ENCODE measurements at places on chromosomes 2 and 18.

- peak; percentile 62 for DNase-seq
- H3K27ac ChIP-seq: no peak overlapping the region
- peaks cover 15% of the 10 kb centered on the region for H3K27me3 ChIP-seq
- H3K36me3 ChIP-seq: no peaks in the 10 kb centered on the region
- H3K4me3 ChIP-seq: no peak overlapping the region
Measured at GRCh38 chr2:216688731-216689340, 6.5 kb downstream of the IGFBP5 start.

- no peak overlapping the region for H3K27ac ChIP-seq
- H3K36me3 ChIP-seq: no peaks in the 10 kb centered on the region
- H3K27me3 ChIP-seq: no peaks in the 10 kb centered on the region
- H3K4me1 ChIP-seq: no peaks in the 10 kb centered on the region
- no peak overlapping the region for H3K4me3 ChIP-seq
Measured at GRCh38 chr2:223599640-223600380, 2.4 kb downstream of the SCG2 start.

DNA sequence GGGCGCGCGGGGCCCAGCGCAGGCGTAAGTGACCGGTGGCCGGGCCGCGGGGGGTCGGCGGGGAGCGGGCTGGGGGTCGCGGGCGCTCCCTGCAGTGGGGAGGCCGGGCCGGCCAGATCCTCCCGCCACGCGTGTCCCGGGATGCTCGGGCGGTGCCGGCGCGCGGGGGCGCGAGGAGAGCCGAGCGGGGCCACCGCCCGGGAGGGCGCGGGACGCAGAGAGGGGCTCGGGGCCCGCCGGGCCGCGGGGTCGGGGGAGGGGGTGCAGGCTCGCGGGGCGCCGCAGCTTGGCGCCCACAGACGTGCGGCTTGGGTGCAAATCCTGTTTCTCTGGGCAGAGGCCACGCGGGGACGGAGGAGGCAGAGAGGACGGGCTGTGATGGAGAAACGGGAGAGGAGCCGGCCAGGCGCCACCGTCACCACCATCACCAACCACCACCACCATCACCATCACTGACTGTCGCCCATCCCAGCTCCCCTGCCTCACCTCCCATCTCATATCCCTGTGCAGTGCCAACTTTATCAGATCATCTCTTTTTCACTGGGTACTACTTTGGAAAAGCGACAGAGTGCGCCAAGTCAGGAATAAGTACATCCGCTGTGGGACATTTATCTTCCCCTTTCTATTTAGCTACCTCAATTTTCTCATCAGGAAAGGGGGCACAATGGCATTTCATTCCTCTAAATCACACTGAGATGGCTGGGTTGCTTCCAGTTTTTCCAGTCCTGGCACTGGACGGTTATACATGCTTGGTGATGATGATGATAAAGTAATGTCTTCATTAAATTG, 97.2 kb upstream of the GPR45 start:
- H3K4me3 ChIP-seq: no peak overlapping the region
- H3K36me3 ChIP-seq: no peaks in the 10 kb centered on the region
- H3K4me1 ChIP-seq: no peaks in the 10 kb centered on the region
- H3K27me3 ChIP-seq: peaks cover 39% of the 10 kb centered on the region
- DNase-seq: no peak

DNA sequence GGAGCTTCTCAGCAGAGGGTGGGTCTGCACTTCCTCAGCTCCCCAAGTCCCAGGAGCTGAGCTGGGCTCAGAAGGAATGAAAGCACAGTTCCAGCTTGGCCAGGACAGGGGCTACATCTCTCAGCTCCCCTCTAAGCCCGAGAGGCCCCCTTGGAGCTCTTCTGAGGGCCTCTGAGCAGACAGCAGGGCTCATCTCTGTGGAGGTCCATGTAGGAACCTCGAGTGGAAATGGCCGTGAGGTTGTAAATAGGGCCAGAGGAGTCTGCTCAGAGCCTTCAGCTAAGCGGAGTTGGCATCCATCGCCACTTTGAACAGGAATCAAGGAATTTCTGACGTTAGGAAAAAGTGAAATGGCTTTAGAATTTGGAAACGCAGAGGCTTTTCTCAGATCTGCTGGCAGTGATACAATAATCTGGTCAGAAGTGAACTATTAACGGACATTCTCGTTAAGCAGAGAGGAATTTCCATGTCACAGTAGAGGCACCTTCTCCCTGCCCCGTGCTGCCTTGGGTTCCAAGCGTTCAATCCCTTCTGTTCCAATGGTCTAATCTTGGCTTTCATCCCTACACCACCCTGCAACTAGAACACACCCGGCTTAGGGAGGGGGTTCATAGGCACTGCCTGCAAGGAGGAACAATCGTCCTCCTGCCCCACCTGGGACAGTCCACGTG, 213.9 kb downstream of the NDUFA10 start:
- peaks cover 20% of the 10 kb centered on the region for H3K4me1 ChIP-seq
- H3K4me3 ChIP-seq: no peak overlapping the region
- H3K27ac ChIP-seq: no peak overlapping the region
- no peaks in the 10 kb centered on the region for H3K27me3 ChIP-seq

DNA sequence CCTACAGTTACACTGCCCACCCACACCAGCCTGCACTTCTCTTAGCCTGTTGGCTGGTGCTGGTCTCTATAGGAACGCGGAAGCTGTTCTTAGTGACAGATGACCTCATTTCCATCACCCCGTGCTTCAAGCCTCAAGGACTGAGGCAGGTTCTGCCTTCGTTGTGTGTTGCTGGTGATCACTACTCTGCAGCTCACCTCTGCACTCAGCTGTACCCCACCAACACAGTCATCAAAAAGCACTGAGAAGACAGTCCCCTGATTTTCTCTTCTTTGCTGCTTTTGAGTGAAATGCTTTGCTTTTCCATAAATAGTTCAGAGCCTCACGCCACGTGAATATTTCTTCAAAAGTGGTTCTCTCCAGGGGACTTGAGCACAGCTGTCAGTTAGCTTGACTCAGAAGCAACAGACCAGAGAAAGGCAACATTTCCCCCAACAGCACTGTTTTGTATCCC, 225.7 kb upstream of the CCDC150 start:
- no peaks in the 10 kb centered on the region for H3K27me3 ChIP-seq
- H3K4me1 ChIP-seq: no peaks in the 10 kb centered on the region
- H3K4me3 ChIP-seq: no peak overlapping the region

DNA sequence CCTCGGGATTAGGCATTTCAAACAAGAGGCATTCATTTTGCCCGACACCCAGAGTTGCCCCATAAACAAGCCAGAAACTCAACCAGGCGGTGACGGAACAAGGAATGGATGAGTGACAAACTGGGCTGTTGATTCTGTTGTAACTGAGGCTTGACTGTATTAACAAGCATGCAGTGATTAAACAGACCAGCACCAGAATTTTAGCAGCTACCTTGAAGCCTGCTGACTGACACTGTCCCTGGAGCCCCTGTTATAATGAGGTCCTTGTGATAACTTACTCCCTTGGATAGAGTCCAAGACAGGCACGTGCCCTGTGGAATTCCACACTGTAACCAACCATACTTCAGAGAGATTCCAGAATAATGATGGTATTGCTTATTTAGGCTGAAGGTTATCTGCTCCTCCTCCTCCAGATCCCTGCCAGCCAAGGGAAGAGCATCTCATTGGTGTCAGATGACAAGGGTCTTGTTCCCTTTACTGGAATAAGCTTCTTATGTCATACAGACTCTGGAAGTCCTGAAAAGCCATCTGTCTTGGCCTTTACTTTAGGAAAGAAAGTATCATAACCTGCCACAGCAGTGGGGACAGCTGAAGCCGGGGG, 97.1 kb upstream of the RMDN2 start:
- H3K4me3 ChIP-seq: no peak overlapping the region
- no peaks in the 10 kb centered on the region for H3K27me3 ChIP-seq
- H3K36me3 ChIP-seq: no peaks in the 10 kb centered on the region
- H3K27ac ChIP-seq: no peak overlapping the region
- H3K4me1 ChIP-seq: peaks cover 23% of the 10 kb centered on the region

DNA sequence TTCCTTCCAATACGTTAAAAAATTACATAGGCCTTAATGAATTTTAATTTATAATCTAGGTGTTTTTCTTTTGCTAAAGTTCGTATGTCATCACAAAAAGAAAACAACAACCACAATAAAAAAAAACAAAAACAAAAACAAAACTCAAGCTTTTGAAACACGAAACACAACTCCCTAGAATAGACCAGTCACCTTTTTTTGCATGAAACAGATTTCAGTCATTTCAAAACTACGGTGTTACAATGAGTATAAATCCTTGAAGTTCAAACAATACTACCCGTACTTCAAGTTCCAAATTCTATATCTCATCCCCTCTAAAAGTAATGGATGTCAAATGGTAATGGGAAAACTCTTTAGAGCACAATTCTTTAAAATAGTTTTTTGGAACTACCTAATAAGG, 142.4 kb downstream of the CDH2 start:
- no peak for DNase-seq
- no peak overlapping the region for H3K4me3 ChIP-seq

DNA sequence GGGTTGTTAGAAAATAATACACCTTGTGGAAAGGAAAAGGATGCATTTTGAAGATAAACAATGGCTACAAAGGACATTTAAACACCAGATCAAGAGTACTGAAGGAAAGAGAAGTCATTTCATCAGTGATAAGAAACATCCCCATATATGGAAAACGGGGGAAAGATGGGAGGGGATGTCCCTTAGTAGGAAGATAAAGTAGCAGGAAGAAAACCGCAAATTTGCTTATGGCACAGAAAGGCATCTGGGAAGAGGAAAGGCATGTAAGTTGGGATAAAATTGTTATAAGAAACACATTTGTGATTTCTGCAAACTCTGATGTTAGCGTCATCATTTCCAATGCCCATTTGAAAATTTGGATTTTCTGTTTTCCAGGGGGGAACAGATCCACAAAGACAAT, 10.5 kb upstream of the LYPD1 start:
- no peak overlapping the region for H3K4me3 ChIP-seq
- H3K27ac ChIP-seq: no peak overlapping the region
- H3K4me1 ChIP-seq: no peaks in the 10 kb centered on the region
- DNase-seq: no peak

DNA sequence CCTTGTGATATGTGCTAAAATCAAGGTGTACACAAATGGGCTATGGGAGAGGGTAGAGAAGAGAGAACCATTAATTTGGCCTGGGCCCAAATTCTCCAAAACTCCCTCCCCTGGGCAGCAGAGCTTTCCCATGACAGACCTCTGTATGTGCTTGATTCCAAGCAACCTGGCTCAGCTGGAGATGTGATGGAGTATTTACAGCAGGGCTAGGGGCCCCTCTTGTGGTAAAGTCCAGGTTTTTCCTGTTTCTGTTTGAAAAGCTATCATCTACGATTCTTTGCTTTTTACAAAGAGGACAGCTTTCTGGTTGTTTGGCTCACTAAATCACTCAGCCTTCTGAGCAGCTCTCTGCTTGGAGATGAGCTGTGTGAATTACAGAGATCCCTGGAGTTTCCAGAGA, 40.3 kb downstream of the KCNS3 start:
- DNase-seq: no peak
- peaks cover 12% of the 10 kb centered on the region for H3K4me1 ChIP-seq
- H3K4me3 ChIP-seq: no peak overlapping the region
- H3K36me3 ChIP-seq: no peaks in the 10 kb centered on the region

DNA sequence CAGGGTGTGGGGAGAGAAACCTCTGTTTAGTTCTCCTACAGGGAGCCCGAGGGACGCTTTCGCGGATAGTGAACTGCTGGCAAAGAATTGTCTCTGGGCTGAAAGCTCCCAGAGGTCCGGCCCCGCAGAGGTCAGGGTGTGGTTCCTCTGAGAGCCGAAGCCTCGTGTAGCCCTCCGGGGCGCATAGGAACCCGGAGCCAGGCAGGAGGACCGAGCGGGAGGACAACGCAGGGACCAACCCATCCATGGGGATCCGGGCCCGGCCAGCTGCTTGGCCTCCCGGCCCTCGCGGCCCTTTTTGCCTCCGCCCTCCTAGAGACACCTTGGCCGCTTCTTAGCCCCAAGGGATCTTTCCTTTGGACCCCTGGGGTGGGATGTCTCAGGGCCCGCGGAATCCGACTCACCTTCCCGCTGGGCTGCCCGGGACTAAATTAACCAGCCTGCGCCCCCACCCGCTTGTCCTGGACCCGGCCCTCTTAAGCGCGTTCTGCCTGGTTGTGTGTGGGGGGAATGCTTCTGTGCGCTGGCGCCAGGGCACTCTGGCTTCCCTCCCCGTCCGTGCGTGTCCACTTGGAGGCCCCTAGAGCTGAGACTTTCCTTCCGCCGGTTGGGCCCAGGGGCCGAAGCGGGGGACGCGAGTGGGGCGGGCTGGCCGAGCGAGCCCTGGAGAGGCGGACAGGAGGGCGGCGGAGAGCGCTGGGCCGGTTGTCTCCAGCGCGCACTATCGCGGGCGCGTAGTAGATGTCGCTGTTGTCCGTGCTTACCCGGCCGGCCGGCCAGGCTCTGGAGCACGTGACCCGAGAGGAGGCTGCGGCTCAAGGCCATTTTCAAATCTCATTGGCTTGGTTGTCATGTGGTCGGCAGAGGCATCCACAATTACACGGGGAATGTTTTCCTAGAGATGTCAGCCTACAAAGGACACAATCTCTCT, at the start of gene HOXD10:
Gene HOXD10 (plus strand): TSS at position 896 of the 931 bp plus-strand sequence. CDS start 56 bp downstream, outside the sequence.
- no peak for DNase-seq
- H3K4me1 ChIP-seq: no peaks in the 10 kb centered on the region
- no peaks in the 10 kb centered on the region for H3K36me3 ChIP-seq
- H3K27ac ChIP-seq: no peak within 1 kb of the TSS

DNA sequence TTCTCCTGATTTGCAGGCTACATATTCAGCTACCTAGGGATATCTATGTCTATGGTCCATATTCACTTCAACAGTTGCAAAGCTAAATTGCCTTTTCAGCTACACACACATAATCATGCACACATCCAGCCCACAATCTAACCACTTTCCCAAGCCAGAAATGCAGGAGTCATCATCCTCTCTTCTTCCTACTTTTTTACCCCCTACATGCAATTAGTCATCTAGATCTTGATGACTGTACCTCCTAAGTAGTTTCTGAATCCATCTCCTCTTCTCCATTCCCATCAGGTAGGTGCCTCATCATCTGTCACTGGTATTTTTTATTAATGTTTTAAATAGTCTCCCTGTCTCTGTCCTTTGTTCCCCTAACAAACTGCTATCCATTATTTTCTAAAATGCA, 23.7 kb upstream of the SPRED2 start:
- no peaks in the 10 kb centered on the region for H3K27me3 ChIP-seq
- no peaks in the 10 kb centered on the region for H3K36me3 ChIP-seq
- no peak overlapping the region for H3K27ac ChIP-seq
- H3K4me3 ChIP-seq: no peak overlapping the region

GRCh38 chr18:3808985-3809780, 359.2 kb downstream of the TGIF1 start:
- DNase-seq: no peak
- H3K27ac ChIP-seq: no peak overlapping the region
- H3K27me3 ChIP-seq: no peaks in the 10 kb centered on the region
- H3K4me3 ChIP-seq: no peak overlapping the region
- H3K36me3 ChIP-seq: no peaks in the 10 kb centered on the region

DNA sequence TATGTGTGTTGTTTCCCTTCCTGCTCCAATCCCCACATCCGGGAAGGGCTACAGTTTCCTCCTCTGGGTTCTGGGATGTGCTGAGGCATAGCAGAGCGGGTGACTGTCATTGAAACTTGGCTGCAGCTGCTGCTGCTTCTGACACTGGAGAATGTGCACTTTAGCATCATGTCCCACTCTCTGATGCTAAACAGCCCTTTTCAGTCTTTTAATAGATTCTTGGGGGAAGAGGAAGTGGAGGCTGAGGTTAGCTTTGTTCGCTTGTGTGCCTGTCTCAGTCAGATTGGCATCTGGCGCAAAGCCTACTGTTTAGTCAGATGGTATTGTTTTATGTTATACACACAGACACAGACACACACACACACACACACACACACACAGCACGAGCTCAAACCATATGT, 136.5 kb upstream of the RND3 start:
- no peak overlapping the region for H3K4me3 ChIP-seq
- H3K27me3 ChIP-seq: no peaks in the 10 kb centered on the region
- H3K36me3 ChIP-seq: no peaks in the 10 kb centered on the region
- no peak overlapping the region for H3K27ac ChIP-seq
- H3K4me1 ChIP-seq: no peaks in the 10 kb centered on the region

- no peak overlapping the region for H3K27ac ChIP-seq
- no peak for DNase-seq
- H3K4me1 ChIP-seq: no peaks in the 10 kb centered on the region
- no peaks in the 10 kb centered on the region for H3K27me3 ChIP-seq
Measured at GRCh38 chr2:22694856-22695255, 690.1 kb upstream of the KLHL29 start.
